ENCODE measurements at places on chromosomes 1 and 21. TPM values are rescaled to one million over a fixed set of nuclear protein-coding genes. Genes with fewer than 3 reads are reported as not detected.

The SLC66A1 gene
- total RNA-seq, result 30.0 TPM

The SLC2A5 gene
- 0.50 TPM for total RNA-seq

The IFI44L gene
- 2.7 TPM for total RNA-seq

The RCSD1 gene
- under 0.01 TPM for total RNA-seq

The ABCG1 gene
- 81.0 TPM for total RNA-seq

The AIRE gene
- not detected for total RNA-seq

The TDRD5 gene
- under 0.01 TPM for total RNA-seq

The GBP2 gene
- total RNA-seq, result 1.4 TPM

The SYNC gene
- total RNA-seq, result 1.7 TPM

The TDRKH gene
- 7.9 TPM for total RNA-seq

The KIF14 gene
- total RNA-seq, result 1.0 TPM

The CSF3R gene
- not detected for total RNA-seq

The GOLT1A gene
- total RNA-seq, result 0.71 TPM

The PLEKHG5 gene
- 44.1 TPM for total RNA-seq

The MNDA gene
- not detected for total RNA-seq

The MARK1 gene
- total RNA-seq, result 10.3 TPM

The TLR5 gene
- 7.9 TPM for total RNA-seq

The GSTM5 gene
- total RNA-seq, result not detected

The CD52 gene
- total RNA-seq, result not detected

The CELA3B gene
- not detected for total RNA-seq

Measured in nasal cavity respiratory epithelium epithelial cell of viscerocranial mucosa (primary cell).